ENCODE measurements at places on chromosomes 1 and 21. TPM values are rescaled to one million over a fixed set of nuclear protein-coding genes. Genes with fewer than 3 reads are reported as not detected.

- DNase-seq: no peak
These were observed 8.9 kb downstream of the HYI start for GRCh38 chr1:43444836-43445235.

FCGR3A gene
- total RNA-seq: not detected

GRCh38 chr21:31198575-31198974 lies 145.5 kb downstream of the TIAM1 start:
- DNase-seq: no peak

GRCh38 chr1:77545970-77546369 lies 136.5 kb downstream of the ZZZ3 start:
- DNase-seq: no peak

GRCh38 chr1:164668491-164669400 lies 109.8 kb downstream of the PBX1 start:
- no peak for DNase-seq

CFAP74 gene
- total RNA-seq: 0.25 TPM
